CD4-positive, alpha-beta T cell treated with Interleukin-6 for 4 hours (primary cell): ENCODE measurements at places on chromosomes 11 and 22.
A peak's percentile ranks its signal among the peaks of the same experiment; 100 is the strongest.

GRCh38 chr11:100515087-100515486 is 172.0 kb upstream of the ARHGAP42 start:
- no peak for DNase-seq

GRCh38 chr22:43901976-43902643 is 10.3 kb upstream of the PNPLA5 start:
- no peak for DNase-seq

- peak; percentile 92 for DNase-seq
These were observed at the start of gene CAPN5 for GRCh38 chr11:77066229-77067042. TSS of gene CAPN5 (plus strand) at chr11:77066971. CDS start at chr11:77084887, 17,916 bp downstream.

DNA sequence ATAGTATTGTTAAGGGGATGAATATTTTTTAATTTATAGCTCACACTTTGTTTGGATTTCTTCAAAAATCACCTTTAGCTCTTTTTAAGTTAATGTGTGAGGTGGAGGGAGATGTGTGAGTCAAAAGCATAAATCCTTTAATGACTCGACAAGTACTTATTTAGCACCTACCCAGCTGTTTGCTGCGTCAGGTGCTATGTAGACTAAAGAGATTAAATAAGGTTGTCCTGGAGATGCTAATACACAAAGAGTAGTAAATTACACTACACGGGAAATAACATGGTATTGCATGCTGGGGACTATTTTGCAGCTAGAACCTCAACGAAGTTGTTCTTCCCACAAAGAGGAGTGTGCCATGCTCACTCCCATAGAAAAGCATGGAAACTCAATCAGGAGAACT is 583.3 kb upstream of the TENM4 start:
- DNase-seq = no peak

- no peak for DNase-seq
These were observed 1.5 kb upstream of the DEPDC5 start for GRCh38 chr22:31752096-31752847.

DNA sequence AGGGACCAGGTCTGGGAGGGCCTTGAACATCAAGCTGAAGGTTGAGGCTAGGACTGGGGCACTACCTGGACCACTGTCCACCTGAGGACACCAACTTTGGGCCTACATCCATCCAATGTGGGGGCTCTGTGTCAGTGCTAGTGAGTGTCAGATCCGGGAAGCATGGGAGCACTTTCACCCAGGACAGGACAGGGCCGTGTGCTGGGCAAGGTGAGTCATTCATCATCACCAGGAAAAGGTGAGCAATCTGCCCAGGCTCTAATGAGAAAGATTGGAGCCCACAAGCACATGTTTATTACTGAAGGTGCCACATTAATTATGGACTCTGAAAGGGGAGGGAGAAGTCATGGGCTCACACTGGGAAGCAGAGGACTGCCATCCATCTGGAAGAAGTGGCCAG is 39.7 kb upstream of the DRD2 start:
- DNase-seq = no peak

- peak; percentile 34 for DNase-seq
These were observed 511 bp downstream of the PKDREJ start for GRCh38 chr22:46262449-46263215.

DNA sequence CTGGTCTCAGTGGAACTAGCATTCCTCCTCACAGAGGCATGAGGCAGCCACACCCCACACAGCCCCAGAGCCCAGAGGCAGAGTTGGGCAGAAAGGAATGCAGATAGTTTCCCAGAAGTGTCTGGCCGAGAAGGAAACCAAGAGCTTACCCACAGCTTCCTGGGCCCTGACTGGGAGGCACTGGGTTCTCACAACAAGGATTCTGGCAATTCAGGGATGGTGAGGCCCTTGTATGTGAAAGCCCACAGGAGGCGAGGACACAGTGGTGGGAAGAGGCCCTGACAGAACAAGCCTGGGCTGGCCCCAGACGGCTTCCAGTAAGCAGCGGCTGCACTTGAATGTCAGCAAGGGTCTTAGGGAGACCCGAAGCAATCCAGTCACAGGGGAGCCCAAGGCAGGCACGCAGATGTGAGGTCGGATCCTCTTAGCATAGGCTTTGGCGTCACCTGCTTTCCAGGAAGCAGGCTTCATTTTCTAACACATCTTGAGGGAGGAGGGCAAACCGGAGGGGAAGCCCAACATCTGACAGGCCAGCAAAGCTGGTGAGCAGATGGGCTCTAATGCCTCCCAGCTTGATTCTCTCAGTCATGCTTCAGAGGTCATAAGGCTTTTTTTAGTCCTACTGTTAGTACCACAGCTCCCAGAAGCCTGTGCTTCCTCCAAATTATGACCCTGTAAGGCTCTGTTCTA is 78.3 kb upstream of the AKIP1 start:
- DNase-seq = no peak

- no peak for DNase-seq
These were observed 288.6 kb upstream of the SORL1-AS1 start for GRCh38 chr11:121741351-121741760.

DNA sequence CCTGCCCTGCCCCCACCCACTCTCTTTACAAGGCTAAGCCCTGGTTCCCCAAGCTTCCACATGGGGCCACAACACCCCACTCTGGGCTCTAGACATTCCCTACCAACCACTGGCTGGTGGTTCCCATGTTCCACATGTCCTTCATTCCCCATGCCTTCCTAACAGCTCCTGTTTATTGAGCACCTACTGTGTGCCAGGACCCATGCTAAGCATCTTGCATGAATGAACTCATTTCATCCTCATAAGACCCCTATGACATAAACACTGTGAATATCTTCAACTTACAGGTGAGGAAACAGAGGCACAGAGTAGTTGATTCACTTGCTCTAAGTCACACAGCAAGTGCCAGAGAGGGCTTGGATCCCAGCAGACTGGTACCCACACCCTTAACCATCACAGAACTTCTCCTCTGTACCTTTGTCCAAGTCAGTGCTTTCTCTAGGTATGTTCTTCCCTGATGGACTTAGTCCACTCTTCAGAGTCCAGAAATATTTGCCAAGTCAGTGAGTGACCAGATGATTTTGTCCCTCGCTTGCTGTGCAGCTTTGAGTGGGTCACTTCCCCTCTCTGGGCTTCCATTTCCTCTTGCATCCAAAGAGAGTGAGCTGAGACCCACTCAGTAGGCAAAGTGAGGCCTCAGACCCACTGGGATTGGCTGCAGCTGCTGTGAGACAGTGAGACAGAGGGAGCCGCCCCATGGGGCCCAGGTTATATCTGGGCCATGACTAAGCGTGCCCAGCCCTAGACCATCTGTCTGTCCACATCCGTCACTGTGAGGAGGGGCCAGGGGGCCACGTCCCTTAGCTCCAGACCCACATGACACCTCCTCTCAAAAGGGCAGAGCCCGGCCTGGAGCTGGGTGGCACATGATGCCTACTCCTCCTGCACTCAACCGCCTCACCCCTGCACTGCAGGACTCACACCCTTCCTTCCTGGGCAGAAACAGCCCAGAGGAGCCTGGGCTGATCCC is 132.4 kb downstream of the MN1 start:
- no peak for DNase-seq

- no peak for DNase-seq
These were observed 636.8 kb upstream of the CCDC179 start for GRCh38 chr11:23497040-23497439.

DNA sequence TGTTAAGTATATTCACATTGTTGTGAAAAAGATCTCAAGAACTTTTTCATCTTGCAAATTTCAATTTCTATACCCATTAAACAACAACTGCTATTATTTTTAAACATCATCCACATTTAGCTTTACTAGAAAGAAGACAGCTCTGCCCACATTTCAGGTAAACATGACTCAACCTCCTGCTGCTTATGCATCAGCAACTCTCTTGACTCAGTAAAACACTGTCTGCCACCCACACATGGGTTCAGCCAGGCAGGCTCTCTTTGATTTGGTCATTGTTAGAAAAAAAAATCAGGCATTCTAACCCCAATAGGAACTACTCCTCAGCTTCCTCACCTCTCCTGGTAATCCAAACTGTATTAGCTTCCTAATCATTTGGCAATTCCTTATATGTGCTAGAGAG is 5.1 kb upstream of the ENDOD1 start:
- DNase-seq = no peak

DNA sequence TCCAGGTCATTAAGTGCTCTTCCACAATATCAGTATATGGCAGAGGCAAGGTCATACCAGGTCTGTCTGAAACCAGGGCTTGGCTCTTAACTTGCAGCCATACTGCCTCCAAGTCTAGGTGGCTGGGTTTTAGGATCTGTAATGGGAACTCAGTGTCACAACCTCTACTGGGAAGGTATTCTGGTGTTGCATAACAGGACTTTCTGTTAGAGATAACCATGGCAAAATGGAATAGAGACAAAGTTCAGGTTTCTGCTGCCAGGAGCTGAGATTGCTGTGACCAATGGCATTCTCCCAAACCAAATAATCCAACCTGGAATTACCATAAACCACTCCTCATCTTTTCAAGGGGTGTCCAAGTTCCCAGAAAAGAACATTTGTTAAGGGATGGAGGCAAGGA is 6.8 kb upstream of the SAA1 start:
- no peak for DNase-seq
